CD4-positive, alpha-beta T cell treated with Interleukin-17A for 1 hour (primary cell): ENCODE measurements at places on chromosomes 13 and 19.

DNA sequence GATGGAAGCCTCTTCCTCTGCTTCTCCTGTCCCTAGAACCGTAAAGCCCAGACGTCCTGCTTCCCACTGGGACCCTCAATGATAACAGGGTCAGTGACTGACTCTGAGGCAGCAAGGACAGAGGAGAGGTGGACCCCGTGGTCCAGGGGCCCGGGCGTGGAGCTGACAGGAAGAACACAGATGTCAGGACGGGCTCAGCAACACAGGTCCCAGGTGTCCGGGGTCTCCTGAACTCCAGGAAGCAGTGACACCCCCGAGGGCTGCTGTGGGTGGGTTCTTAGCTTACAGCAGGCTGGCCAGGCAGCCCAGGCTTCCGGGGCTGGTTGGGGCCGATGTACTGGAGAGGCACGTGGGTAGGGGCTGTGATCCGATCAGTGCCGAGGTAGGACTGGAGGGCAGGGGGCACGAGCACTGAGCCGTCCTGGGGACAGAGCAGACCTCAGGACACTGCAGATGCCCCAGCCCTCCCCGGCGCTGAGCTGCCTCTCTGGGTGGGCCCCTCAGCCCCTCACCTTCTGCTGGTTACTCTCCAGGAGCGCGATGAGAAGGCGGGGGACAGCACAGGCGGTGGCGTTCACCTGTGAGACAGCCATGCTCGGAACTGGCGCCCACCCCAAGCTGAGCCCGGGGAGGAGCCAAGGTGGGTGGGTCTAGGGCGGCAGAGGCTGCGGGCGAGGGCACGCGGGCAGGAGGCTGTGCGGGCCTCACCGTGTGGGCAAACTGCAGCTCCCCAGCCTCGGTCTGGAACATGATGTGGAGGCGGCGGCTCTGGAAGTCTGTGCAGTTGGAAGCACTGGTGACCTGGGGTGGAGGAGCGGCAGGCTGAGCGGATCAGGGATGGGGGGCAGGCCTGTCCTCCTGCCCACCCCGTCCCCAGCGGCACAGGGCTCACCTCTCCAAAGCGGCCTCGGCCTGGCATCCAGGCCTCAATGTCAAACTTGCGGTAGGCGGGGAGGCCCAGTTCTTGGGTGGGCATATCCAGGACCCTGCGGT is 3.6 kb upstream of the CCER2 start:
- DNase-seq = no peak

DNA sequence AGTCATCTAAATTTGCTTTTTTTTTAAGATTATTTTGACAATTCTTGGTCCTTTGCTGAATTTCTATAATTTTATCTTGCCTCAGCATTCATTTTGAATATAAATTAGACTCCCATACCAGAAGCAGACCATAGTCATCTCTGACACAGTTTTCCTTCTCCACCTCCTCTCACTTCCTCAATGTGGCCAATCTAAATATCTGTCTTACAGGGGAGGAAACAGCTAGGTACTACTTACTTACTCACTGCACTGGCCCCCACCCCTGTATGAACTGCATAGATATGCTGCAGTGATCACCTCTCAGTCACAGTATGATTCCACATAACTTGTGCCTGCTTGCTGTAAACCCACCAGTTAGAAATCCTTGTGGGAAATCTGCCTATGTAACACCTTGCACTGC is 665.6 kb downstream of the FGF9 start:
- no peak for DNase-seq

- DNase-seq = no peak
Measured at GRCh38 chr19:29854033-29854432, 42.2 kb downstream of the CCNE1 start.

DNA sequence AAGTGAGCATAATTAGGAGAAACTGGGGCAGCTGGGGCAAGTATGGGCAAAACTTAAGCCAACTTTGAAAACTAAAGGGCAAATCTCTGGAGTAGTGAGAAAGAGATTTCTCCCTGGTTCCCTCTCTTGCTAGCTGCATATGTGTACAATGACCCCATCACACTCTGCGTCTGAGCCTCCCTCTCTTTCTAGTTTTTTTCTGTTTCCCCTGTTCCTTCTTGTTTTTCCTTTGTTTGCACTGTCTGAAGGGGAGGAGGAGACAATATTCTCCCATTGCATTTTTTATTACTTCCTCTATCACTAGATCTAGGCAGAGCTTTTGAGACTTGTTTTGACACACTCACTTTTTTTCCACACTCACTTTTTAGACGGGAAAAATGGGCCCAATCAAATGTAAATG is 11.2 kb upstream of the CLDN10 start:
- DNase-seq = no peak

GRCh38 chr13:109704771-109705635 is 81.4 kb downstream of the IRS2 start:
- DNase-seq = no peak

- no peak for DNase-seq
Measured at GRCh38 chr19:3978145-3978544, 7.1 kb downstream of the EEF2 start.

DNA sequence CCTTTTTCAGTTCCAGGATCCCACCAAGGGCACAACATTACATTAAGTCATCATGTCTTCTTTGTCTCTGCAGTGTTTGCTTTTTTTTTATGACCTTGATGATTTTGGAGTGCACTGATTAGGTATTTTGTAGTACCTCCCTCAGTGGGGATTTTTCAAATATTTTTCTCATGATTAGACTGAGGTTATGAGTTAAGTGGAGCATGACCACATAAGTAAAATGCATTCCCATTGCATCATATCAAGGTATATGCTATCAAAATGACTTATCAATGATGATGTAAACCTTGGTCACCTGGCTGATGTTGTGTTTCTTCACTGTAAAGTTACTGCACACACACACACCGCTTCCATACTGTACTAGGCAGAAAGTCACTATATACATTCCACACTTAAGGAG is 96.7 kb upstream of the TRPC4 start:
- DNase-seq = no peak

DNA sequence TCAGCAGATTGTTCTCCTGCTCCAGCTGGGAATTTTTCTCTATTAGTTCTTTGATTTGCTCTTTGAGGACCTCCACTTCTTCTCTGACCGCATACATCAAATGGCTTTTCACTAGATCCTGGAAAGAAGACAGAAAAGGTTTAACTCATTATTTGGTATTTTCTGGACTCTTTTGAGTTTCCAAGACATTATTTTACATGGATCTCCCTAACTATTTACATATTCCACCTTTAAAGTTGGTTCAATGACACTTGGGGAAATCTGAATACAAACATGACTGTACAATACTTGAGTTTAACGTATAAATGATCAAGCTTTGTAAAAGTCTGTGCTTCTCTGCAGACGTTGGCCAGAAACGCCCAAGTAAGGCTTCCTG is 61.1 kb downstream of the SERP2 start:
- no peak for DNase-seq

- DNase-seq = peak; percentile 82
Measured at GRCh38 chr13:74026753-74027152, 107.5 kb downstream of the KLF12 start.

DNA sequence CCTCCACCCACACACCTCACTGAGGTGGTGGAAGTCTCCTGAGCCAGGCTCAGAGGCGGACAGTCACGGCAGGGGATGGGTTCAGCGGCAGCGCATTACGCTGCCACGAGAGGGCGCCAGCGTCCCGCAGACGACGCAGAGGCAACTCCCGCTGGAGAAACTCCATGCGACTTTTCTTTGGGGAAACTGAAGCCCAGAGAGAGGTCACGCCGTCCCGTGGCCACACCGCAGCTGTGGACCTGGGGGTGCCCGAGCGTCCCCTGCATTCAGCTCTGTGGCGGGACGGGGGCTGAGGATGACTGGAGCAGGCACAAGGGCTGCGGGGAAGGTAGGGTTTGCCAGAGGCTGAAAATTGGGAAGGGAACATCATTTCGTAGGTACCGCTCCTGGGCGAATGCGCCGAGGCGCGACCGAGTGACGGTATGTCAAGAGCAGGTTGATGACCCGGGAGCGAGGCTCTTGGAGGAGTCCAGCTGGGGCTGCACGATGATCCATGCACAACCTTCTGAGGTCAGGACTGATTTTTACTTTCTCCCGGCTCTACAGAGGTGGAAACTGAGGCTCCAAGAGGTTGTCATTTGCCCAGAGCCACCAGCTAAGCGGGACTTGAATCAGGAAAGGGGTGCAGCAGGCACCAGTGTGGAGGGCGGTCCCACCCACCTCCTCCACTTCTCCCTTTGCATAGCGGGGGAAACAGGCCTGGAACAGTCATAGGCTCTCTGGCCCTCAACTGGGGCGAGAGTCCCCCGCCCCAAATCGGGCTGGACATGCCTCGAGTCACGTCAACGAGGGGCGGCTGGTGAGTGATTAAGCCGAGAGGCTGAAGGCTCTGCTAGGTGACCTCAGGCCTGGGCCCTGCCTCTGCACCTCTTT is 690 bp upstream of the ARRDC2 start:
- peak; percentile 84 for DNase-seq

DNA sequence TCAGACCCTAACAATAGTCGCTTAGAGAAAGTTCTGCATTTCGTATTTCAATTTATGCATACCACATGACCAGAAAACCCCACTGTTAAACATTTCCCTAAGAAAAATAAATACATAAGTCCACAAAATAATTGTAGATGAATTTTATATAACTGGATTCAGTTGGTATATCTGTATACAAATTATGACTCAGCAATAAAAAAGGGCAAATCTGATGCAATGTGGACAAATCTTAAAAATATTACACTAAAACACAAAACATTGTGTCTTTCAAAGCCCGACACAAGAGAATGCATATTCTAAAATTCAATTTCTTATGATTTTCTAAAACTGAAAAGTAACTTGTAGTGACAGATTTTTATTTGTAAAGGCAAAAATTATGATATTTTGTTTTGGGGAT is 1005.0 kb downstream of the EFNB2 start:
- DNase-seq = no peak

GRCh38 chr13:80901111-80901510 is 560.2 kb upstream of the SPRY2 start:
- DNase-seq = no peak

- DNase-seq = no peak
Measured at GRCh38 chr19:15108145-15108844, 1.1 kb downstream of the SYDE1 start.

DNA sequence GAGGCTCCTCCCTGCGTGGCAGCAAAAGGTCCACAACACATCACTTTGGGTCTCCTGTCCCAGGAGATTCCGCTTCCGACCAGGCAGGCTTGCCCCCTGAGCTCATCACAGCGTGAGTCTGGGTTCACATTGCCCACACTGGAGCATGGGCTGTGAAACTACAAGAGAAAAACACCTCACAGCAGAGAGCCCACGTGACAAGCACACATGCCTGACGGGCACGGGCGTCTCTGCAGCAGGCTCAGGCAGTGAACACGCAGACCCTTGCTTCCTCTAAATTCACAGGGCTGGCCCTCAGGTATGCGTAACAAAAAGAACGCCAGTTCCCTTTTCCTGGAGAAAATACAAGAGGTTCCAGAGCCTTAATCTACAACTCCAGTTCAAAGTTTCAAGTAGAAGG is 41.9 kb downstream of the RASA3 start:
- no peak for DNase-seq

DNA sequence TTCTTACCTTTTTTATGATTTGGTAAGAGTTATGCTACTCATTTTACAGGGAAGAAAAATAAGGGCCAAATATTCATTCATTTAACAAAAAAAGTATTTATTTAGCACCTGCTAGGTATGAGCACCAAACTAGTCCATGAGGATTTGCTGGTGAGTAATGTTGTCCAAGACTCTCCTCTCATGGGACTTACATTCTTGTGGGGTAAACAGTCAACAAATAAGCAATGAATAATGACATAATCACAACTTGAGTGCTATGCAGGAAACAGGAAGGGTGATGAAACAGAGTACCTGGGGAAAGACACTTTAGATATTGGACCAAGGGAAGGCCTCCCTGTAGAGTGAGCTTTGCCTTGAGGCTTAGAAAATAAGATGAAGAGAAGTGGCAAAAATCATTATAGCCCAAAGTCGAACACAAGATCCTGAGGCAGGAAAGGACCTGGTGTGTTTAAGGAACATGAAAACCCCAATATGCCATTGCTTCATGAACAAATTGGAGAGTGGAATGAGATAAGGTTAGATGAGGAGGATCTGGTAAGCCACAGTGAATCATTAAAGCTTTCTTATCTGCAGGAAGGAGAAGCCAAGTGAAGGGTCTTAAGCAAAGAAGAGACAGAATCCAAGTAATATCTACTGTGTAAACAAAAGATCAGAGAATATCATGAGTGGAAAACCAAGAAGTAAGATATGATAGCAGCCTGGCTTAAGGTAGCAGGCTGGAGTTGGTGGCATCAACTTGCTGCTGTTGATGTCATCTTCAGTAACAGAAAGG is 294.5 kb upstream of the NBEA start:
- DNase-seq = no peak

- DNase-seq = no peak
Measured at GRCh38 chr13:99640260-99640659, 139.0 kb downstream of the TM9SF2 start.

GRCh38 chr13:26934096-26934495 is 173.5 kb upstream of the GPR12 start:
- no peak for DNase-seq

DNA sequence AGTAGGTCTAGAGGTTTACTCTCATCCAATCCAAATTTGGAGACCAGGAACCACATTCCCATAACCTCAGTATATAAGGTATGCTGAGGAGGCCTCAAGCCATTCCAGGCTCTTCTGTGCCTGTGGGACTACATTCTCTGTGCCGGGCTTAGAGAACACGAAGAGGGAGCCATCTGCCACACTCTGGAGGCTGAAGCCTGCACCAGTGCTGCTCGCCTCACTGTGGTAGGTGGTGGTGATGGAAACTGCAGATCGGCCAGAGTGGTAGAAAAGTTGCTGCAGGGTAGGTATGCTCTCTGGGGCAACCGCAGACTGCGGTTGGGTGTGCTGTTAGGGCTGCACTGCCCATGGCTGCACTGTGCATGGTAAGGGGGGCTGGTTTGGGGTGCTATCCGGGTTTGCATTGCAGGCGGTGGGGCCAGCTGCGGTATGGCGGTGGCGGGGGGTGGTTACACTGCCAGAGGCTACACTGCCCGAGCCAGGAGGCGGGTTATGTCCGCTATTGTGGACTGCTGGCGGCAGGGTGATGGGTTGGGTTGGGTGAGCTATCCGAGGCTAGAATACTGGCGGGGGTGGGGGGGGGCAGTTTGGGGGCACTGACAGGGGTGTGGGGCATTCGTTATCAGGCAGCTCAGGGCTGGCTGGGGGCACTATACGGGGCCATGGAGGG is 145.0 kb downstream of the TNFRSF19 start:
- DNase-seq = no peak

- DNase-seq = no peak
Measured at GRCh38 chr19:30861919-30862318, 487.3 kb downstream of the TSHZ3 start.

DNA sequence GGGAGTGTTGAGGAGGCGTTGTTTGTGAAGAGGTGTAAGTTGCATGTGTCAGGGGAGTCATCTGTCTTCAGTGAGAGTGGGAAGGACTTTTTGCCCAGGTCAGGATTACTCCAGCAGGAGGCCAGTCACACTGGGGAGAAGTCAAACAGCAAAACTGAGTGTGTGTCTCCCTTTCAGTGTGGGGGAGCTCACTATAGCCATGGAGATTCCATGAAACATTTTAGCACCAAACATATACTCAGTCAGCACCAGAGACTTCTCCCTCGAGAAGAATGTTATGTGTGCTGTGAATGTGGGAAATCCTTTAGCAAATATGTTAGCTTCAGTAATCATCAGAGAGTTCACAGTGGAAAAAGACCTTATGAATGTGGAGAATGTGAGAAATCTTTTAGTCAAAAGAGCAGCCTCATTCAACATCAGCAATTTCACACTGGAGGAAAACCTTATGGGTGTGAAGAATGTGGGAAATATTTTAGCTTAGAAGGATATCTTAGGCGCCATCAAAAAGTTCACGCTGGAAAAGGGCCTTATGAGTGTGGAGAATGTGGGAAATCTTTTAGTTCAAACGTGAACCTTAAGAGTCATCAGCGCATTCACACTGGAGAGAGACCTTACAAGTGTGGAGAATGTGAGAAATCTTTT is 8.4 kb upstream of the ZNF587 start:
- no peak for DNase-seq
